ENCODE measurements at places on chromosomes 16 and 17.

DNA sequence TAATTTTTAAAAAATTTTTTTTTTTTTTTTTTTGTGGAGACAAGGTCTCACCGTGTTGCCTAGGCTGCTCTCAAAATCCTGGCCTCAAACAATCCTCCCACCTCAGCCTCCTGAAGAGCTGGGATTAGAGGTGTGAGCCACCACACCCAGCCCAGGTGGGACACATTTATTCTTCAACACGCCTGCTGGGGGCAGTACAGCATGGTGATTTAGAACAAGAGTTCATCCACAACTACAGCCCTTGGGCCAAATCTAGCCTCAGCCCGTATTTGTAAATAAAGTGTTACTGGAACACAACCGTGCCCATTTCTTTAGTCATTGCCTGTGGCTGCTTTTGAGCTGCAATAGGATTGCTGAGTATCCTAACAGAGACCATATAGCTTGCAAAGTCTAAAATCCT, 92.8 kb downstream of the KATNIP start:
- no peak for DNase-seq

DNA sequence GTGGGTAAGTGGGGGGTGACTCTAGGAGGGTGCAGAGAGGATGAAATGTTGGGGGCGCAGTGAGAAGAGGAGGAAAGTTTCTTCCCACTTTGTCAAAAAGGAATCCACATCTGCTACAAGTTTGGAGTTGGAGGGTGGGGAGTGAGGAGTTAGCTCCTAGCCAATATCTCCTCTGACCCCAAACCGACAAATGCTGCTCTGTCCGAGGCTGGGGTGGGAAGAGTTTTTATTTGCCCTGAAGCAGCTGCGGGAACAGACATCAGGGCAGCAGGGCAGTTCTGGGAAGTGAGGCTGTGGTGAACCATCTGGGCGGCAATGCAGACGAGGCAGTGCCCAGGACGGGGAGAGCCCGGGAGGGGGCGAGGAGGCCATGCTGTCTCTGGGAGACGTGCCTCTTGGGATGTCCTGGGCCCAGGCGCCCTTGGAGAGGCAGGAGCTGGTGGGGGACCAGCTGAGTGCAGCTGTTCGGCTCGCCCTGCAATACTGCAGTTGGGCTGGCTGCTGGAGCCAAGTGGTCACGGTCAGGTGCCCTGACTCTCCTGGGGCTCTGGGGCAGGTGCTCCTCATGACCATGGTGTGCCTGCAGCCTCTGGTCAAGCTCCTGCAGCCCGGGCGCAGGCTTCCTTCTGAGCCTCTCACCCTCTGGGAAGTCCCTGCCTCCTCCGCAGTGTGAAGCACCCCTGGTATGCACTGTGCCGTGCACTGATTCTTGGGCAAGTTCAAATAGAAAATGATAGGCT, 6.4 kb upstream of the SOCS3 start:
- DNase-seq = no peak

DNA sequence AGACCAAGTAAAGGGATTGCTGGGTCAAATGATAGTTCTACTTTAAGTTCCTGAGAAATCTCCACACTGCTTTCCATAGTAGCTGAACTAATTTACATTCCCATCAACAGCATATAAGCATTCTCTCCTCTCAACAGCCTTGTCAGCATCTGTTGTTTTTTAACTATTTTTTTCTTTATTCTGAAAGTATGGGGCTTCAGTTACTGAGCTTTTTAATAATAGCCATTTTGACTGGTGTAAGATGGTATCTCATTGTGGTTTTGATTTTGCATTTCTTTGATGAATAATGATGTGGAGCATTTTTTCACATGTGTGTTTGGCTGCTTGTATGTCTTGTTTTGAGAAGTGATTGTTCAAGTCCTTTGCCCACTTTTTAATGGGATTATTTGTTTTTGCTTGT, 2.5 kb downstream of the KRTAP2-2 start:
- no peak for DNase-seq

DNA sequence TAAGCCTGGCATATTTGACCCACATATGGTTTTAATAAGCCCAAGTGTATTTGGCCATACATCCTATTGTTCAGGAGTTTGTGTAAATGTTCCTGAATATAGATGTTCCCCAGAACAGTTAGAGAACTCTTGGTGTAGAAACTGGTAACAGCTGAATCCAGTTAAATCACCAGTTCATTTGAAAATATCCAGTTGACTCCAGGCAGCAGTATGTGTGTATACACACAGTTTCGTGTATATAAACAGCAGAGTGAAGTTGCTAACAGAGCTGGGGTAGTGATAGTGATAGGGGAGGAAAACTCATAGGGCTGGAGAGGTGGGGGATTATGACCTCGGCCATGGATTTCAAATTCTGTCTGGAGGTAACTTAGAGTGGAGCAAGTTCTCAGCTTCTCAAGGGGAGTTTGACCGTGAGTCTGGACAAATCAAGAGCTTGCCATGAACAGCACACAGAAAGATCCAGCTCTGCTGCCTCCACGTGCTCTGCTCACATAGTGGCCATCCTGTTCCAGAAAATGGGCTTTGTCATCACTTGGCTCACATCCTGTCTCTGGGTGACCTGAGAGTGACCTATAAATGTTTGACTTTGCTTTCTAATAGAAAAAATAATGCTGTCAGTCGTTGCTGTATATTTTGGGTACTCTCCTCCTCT, 30.6 kb upstream of the MMD start:
- no peak for DNase-seq

GRCh38 chr17:49997773-49998703, 3.0 kb upstream of the DLX3 start:
- peak; percentile 72 for DNase-seq

DNA sequence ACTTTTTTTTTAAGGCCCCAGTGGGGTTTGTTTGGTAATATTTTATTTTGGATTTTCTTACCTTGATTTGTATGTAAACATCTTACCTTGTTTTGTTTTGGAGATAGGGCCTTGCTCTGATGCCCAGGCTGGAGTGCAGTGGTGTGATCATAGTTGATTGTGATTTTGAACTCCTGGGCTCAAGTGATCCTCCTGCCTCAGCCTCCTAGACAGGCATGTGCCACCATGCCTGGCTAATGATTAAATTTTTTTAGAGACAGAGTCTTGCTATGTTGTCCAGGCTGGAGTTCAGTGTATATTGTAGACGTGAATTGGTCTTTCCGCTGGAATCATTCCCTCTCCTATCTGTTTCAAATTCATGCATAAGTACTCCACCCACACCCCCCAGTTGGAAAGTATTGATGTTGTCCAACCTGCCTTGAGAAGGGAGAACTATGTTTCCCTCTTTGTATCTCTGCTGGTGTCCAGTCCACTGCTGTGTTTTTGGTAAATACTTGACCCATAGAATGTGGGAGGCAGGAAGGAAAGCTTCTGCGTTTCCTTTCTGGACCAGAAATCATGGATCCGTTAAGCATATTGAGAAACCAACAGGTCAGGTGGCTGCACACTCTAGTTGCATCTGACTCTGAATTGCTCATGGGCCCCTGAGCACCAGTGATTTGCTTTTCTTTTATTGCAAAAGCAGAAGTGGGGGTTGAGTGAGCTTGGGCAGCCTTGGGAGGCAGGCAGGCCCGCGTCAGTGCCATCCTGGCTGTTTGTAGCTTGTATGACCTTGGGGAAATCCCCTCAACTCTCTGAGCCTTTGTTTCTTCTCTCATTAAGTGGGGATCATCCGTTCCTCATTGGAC, 25.0 kb downstream of the RMI2 start:
- no peak for DNase-seq

GRCh38 chr16:11025120-11025531, 80.8 kb downstream of the CLEC16A start:
- no peak for DNase-seq

DNA sequence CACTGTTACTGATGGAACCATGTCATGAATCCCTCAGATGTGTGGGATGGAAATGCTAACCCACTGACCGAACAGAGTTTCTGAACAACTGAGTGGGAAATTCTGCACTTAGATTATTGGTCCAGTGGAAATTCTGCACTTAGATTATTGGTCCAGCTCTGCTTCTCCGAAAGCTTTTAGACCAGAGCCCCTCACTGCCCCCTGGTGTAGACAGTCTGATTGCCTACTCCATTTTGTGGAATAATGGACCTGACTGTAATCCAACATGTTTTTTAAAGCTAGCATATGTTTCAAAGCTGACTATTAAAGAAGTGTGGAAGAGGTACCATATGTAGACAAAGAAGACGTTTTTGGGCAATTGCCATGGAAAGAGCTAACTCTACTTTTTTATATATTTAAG, 50.3 kb upstream of the TBX2 start:
- DNase-seq = no peak

DNA sequence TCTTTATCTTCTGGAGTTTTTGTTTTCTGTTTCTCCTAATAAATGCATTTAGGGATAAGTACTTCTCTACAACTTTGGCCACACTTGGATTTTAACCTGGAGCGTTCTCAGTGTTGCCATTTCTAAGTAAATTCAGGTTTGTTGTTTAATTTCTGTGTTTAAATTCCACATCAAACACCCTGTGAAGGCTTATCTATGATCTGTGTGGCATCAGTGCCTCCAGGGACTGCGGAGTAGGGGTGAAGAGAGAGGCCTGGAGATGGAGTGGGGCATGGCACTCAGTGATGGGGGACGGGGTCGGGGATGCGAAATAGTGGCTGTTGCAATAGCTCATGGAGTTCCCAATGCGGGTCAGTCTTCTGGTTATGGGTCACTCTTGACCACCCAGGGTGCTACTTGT, 294.8 kb downstream of the HS3ST3B1 start:
- no peak for DNase-seq

DNA sequence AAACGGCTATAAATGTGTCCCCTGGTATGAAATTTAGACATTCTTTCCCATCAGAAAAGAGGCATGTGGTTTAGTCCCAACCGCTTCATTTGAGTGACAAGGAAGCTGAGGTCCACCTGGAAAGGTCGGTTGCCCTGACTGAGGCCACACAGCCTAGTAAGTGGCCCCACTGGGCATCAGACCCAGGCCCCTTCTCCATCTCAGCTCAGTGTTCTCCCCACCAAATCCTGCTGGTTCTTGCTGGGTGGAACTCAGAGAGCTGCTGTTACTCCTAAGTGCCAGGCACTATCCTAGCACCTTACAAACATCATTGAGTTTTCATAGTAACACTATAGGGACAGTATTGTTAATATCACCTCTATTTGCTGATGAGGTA, 153.5 kb downstream of the SOCS1 start:
- DNase-seq = no peak

- DNase-seq = no peak
Observed at GRCh38 chr16:15963307-15963910, 14.0 kb downstream of the ABCC1 start.

- DNase-seq = no peak
Observed at GRCh38 chr16:60107871-60108270, 1373.8 kb upstream of the GOT2 start.

DNA sequence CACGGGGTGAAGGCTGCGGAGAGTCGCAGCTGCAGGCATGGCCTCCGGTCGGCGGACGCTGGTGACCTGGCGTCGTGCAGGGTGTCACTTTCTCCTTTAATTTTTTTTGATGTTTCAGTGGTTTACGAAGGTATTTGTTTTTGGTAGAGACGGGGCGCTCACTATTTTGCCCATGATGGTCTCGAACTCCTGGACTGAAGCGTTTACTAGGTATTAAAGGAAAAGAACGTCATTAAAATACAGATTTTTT, 17.1 kb downstream of the ZNF213 start:
- DNase-seq = no peak

DNA sequence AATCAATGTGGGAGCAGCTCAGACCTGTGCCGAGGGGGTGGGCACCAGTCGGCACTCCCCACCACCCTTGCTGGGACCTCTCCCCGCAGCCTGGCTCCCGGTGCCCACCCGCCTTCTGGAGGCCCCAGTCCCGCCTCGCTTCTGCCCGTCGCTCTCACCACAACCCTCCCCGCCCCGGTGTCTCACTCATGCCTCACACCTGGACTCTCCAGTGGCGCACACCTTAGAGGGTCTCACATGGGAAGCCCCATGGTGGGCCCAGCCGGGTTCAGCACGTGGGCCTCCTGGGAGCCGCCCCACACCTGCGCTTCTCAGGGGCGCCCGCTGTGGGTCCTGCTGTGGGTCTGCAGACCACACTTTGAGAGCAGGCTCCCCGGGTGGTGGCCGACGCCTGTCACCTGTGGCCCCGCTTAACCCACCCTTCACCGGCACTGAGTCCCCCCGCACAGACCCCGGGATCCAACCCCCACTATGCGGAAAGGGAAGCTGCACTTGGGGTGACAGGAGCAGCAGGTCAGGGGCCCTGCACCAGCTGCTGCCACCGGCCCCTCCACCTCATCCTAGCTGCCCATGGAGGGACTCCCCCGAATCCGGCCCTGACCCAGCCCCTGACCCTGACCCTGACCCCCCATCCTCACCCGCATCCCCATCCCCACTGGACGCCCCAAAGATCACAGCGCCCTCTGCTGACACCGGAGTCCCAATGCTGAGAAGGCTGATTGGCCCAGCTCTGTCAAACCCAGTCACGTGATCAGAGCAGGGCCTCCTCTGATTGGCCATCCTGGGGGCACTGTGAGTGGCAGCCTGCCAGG, 27.4 kb upstream of the SLC38A10 start:
- no peak for DNase-seq

GRCh38 chr16:68382296-68382718, 66.0 kb downstream of the SMPD3 start:
- DNase-seq = no peak

DNA sequence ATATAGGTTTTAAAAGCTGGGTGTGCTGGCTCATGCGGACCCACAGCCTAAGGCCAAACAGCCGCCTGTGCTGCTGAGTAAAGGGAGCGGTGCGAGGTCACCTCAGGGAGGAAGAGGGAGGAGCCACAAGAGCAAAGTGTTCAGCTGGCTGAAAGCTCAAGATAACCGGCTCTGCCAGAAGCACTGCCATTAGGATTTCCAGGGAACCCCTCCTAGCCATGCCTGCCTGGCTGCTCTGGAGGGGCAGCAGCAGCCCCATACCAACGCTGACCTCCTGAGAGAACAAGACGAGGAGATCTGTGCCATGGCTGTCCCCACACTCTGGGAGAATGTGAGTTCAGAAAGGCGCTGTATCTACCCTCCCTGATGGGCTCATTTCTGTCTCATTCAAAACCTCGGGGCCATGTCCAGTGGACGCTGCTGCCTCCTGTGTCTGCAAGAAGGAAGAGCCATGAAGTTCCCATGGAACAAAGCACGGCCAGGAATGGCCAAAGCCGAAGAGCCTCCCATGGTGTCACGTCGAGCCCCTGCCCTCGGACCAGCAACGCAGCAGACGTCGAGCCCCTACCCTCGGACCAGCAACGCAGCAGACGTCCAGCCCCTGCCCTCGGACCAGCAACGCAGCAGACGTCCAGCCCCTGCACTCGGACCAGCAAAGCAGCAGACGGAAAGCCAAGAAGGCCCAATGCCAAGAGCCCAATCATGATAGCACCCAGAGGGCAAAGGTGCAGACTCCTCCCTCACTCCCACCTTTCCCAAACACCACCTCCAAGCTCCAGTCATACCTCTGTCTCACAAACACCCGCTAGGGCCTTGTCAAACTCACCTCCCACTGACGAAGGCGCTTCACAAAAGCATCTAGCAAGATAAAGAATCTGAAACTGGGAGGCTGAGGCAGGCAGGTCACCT, 107.0 kb downstream of the ANKRD11 start:
- peak; percentile 12 for DNase-seq

- no peak for DNase-seq
Observed at GRCh38 chr17:82356845-82357355, 2.1 kb upstream of the TEX19 start.

DNA sequence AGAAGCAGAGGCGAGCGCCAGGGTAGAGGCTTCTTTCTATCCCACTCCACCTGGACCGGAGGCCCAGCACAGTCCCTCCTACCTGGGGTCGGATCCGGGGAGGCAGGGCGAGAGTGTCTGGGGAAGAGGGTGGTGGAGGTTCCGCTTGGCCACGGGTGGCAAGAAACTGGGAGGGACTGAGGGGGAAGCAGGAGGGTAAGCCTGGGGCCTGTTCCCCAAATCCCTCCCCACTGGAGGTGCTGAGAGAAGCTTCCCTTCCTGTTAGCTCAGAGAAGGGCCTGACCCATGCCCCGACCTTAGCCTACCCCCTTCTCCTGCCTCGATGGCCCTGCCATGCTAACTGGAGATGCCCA, 1.8 kb upstream of the TPPP3 start:
- DNase-seq = no peak

Data from NCI-H2029 treated with DMSO at 0.1 percent for 48 hours (cell line).